ENCODE measurements at places on chromosomes 5 and 9.

- DNase-seq = no peak
These were observed 48.6 kb downstream of the NR2F1-AS1 start for GRCh38 chr5:93532370-93532769.

- no peak for DNase-seq
These were observed 140.2 kb upstream of the TRIM32 start for GRCh38 chr9:116546711-116547581.

DNA sequence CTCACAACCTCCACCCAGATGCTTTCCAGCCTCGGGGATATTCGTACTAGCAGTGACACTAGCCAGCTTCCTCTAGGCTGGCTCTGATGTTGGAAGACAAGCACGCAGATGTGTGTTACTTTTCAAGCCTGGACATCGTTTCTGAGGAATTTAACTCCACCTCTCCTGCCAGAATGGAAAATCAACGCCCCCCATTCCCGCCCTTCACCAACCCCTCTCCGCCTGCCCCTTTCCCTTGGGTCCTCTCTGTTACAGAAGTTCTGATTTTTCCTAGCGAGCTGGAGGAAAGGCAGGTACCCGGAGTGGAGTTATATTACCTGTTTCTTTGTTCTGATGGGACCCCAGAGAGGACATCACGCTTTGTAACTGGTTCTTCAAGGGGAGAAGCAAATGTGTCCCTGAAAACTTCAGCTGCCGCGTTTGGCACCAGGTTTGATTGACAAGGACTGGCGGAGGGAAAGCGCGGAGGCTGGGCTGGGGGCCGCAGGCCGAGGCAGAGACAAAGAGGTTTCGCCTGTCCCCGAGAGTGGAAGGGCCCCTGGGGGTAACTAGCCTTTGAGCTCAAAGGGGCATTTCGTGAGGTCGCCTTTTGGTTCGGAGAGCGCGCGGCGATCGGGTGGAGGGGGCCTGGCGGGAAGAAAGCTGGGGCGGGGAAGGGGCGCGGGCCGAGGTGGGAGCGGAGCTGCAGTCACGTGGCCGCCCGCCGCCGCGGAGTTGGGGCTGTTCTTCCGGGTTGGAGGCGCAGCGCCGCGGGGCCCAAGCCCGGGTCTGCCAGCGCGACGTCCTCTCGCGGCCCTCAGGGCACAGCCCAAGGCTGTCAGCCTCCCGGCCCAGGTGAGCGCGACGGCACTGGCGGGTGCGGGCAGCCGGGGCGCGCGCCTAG, at the start of gene NNT:
Gene NNT, plus strand, starts transcription at position 720 of the 883 bp plus-strand sequence. CDS start 6,016 bp downstream, outside the sequence.
- DNase-seq = peak; percentile 65

GRCh38 chr9:36486933-36487481, 85.7 kb upstream of the MELK start:
- DNase-seq = peak; percentile 57

DNA sequence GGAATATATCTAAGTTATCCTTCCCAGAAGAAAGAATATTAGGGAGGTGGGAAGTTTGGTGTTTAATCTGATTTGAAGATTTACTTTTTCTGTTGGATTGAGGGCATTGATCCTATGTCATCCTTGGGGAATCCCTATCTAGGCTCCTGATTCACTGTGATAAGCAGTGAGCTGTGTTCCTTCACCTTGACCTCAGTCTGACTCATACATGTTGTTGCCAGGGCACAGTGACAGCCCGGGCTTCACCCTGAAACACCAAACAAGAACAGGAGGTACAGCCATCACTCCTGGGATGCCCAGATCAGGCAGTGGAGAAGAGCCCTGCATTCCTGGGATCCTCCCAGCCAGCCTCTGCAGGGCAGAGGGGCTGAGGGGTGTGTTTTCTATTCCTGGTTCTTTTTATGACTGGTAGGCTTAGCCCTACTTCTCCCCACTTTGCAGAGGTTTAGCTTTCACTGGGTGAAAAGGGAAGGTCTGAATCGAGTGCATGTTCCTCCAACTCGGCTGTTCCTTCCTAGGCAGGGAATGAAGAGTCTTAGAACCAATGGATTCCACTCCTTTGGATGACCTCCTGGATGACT, 3.1 kb upstream of the FAM53C start:
- no peak for DNase-seq

DNA sequence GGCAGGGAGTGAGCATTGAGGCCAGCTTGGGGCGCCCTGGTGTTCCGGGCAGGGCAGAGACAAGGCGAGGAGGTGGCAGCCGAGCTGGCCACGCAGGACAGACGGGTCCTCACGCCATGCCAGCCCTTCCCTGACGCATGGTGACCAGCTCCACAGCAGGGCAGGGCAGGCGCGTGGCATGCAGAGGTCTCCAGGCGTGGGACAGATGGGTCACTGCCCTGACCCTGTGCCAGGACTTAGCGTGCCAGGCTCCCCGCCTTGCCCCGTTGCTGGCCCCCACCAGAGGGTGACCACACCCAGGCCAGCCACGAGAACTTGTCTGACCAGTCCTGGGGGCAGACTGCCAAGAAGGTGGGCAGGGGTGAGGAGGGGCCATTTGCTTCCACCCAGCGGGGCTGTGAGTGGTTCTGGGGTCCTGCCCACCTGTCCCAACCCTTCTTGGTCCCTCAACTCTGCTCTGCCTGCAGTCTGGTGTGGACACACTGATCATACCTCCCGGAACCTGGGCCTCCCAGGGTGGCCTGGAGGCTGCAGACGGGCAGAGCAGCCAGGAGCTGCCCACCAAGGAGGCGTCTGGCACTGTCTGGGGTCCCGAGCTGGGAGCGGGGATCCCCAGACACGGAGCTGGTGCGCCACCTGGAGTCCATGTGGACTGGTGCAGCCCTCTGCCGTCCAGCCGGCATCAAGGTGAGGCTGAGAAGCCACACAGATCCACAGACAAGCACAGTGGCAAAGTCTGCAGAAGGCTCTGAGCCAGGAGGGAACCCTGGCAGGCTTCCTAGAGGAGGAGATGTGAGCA, at the start of gene RNF224:
Gene RNF224, plus strand, starts transcription at position 449 of the 799 bp plus-strand sequence. CDS start 834 bp downstream, outside the sequence.
- peak; percentile 85 for DNase-seq

DNA sequence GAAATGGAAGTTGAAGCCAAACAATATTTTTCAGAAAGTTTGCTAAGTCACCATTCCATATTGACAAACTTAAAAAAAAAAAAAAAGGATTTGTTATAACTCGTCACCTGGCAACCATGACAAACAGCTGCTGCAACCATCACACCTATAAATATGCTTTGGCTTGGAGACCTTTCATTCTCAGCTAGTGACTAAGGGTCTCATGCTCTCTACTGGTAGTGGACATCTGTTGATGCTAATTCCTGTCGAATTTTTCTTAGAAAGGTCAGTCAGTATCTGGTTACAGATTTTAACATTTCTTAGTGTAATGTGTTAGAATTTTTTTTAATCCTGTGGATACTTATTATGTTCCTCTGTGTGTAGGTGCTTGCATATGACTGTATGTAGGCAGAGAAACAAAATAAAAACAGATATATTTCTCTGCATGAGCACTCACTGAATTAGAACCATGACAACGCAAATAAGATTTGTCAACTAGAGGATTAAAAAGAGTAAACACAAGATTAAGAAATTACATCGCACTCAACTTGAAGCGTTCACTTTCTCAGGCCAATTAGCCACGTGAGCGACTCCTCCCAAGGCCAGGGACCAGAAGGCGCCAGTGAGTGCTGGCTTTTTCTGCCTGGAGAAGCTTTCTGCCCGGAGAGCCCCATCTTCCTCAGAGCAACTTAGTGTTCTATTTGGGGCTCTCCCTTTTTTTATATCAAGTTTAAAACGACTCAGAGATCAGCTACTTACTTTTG, 27.0 kb upstream of the ZNF622 start:
- no peak for DNase-seq

DNA sequence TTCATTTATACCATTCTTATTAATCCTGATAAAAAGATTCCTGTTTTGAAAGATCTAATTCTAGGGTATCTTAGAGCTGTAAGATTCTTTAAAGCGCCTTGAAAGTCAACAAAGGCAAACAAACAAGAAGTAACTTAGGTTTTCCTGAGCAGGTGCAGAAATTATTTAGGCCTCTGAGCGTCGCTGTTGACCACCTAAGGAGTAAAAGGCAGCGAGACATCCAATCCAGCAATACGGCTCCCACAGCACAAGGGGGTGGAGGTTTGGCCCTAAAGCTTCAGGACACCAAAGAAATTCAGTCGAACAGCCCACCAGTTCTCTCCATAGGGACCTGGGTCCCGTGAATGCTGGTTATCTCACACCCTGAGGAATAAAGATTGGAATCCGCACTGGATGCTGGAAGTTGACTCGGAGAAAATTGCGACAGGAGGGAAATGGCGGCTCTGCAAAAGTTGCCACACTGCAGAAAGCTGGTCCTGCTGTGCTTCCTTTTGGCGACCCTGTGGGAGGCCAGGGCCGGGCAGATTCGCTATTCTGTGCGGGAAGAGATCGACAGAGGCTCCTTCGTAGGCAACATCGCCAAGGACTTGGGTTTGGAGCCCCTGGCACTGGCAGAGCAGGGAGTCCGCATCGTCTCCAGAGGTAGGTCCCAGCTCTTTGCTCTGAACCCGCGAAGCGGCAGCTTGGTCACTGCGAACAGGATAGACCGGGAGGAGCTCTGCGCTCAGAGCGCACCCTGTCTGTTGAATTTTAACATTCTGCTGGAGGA, at the start of gene PCDHGA2:
Gene PCDHGA2, plus strand, starts transcription at position 223 of the 769 bp plus-strand sequence.
- no peak for DNase-seq

DNA sequence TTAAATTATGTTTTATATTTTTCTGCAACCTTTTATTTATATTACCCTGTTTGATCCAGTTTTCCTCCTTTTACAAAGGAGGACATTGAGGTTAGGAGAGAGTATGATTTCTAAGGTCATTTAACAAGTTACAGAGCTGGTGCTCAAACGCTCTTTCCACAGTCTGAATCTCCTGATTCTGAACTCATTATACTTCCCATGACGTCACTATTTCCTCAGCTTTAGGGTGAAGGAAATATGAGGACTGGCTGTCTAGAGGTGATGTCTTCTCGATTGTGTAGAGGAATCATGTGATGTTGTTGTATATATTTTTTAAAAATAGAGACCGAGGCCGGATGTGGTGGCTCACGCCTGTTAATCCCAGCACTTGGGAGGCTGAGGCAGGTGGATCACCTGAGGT, 140.0 kb downstream of the ARHGAP26 start:
- no peak for DNase-seq

DNA sequence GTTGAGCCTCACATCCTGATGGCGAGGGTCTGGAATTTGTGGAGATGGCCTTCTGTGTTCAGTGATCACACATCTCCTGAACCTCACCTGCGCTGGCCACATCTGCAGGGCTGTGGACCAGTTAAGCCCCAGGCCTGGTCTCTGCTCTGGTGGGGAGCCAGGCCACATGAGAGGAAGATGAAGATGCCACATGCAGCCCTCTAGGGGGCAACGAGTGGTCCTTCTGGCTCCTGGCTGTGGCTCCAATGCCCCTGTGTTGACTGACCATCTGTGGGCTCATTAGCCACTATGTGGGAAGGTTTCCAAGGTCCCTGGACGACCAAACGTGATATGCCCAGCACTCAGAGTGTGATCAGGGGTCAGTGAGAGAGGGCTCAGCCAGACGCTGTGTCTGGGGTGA, 203.0 kb downstream of the HSPA4 start:
- DNase-seq = no peak

- DNase-seq = no peak
These were observed 76.4 kb upstream of the CKMT2 start for GRCh38 chr5:81156732-81157131.
